ENCODE measurements at places on chromosomes 5 and 9.

DNA sequence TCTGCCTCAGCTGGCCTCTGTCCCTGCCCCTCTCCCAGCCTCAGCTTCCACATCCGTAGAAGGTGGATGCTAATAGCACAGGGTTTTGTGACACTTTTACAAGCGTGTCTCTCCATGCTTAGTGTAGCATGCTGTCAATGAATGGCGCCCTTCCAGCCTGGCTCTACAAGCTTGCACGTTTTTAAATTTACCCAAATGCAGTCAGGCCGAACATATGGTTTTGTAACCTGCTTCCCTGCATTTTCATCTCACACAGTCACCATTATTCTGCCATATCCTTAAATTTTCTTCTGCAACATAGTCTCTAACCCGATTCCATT is 28.8 kb downstream of the FAM163B start:
- no peak for DNase-seq

GRCh38 chr5:43034591-43034968 is 5.5 kb downstream of the ANXA2R start:
- no peak for DNase-seq

- DNase-seq: no peak
Observed at GRCh38 chr5:74504463-74504862, 136.1 kb downstream of the ENC1 start.

- DNase-seq: no peak
Observed at GRCh38 chr9:35436933-35437332, 53.0 kb upstream of the RUSC2 start.

DNA sequence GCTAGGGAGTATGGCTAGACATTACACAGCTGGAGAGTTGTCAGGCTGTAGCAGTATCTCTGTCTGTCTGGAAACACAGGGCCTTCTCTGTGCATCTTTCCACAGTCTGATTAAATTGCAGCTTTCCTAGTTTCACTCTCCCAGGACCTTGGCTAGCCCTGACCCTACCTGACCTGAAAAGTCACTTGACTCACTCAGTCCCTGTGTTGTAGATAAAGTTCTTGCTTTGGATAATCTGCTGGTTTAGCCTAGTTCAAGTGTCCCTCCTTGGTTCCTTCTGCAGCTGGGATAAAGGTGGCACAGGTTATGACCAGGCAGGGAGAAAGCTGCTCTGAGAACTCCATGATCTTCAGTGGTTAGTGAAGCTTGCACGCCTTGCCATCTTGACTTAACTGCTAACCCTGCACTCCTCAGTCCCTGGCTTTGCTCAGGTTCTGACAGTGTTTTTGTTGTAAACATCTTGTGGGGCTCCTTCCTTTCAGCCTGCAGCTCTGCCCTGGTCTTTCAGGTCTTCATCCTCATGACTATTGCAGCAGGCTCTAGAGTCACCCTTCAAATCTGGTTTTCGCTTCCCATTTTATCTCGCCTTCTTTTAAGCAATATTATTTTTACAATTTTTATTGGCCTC is 101.0 kb downstream of the PIP5K1B start:
- no peak for DNase-seq

- no peak for DNase-seq
Observed at GRCh38 chr5:138949988-138950387, 74.9 kb upstream of the LRRTM2 start.

DNA sequence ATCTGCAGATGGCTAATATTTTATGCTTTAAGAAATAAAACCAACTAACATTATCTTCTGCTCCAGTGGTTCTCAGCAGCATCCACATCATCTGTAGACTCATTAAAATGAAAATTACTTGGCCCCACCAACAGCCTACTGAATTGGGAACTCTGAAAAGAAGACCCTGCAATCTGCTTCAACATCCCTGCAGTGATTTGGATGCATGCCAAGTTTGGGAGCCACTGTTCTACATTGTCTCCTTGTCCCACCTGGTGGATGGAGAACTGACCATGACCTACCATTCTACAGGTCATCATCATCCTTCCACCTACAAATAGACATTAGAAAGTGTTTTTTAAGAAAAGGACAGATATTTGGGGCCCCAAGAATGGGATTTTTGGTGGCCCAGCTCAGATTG is 71.1 kb downstream of the ACER2 start:
- DNase-seq: peak; percentile 74

DNA sequence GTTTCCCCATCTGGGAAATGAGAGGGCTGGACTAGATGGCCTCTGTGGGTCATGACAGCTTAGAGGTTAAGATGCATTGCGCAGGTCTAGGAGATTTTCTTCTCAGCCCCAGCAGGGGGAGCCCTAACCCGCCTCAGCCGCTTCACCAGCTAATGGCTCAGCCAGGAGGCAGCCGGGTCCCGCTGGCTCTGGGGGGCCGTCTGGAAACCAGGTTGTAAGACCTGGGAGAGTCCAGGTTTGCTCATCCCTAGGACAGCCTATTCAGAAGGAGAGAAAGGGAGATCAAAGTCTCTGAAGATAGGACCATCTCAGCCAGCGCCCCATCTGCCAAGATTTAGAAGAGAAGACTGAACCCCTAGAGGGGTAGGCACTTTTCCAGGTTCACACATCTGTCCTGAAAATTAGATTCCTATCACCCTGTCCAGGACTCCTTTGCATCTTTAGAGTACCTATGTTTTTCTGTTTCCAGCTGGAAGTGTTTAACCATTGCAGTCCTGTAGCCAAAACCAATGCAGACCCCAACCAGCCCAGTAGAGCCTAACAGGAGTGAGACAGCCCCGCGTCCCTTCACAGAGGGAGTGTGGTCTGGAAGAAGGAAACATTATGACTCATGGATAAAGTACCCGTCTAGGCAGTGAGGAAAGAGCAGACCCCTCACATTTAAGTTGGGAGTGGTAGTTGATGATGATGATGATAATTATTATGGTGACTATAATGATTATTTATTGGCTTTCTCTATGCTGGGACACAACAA is 27.5 kb downstream of the SPARC start:
- DNase-seq: peak; percentile 47

- no peak for DNase-seq
Observed at GRCh38 chr5:93462916-93463315, 118.1 kb downstream of the NR2F1-AS1 start.

- DNase-seq: no peak
Observed at GRCh38 chr5:103842936-103843335, 280.3 kb upstream of the NUDT12 start.

GRCh38 chr5:138476918-138477317 is 11.6 kb downstream of the EGR1 start:
- no peak for DNase-seq

GRCh38 chr9:128251732-128252100 is 24.1 kb downstream of the GOLGA2 start:
- no peak for DNase-seq

- DNase-seq: no peak
Observed at GRCh38 chr5:43078956-43079355, 38.8 kb upstream of the ANXA2R start.

DNA sequence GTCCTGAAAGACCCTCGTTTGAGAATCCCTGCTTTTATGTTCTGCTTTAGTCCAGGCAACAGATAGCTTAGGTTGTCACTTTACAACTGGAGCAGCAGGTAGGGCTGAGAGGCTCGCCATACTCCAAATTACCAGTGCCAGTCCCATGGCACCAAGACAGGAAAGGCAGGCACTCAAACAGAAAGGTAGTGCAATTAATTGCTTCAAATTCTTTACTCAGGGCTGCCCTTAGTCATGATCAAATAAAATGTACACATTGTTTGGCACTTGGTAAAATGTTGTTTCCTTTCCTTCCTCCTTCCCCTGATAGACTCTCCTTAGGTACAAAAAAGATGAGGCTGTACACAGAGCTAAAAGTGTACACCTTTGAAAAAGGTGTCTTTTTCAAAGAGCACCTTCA is 115.8 kb upstream of the CCDC152 start:
- no peak for DNase-seq

- DNase-seq: no peak
Observed at GRCh38 chr5:177425196-177425800, 1.2 kb upstream of the GRK6 start.

- no peak for DNase-seq
Observed at GRCh38 chr9:35898337-35898736, 7.7 kb upstream of the HRCT1 start.

DNA sequence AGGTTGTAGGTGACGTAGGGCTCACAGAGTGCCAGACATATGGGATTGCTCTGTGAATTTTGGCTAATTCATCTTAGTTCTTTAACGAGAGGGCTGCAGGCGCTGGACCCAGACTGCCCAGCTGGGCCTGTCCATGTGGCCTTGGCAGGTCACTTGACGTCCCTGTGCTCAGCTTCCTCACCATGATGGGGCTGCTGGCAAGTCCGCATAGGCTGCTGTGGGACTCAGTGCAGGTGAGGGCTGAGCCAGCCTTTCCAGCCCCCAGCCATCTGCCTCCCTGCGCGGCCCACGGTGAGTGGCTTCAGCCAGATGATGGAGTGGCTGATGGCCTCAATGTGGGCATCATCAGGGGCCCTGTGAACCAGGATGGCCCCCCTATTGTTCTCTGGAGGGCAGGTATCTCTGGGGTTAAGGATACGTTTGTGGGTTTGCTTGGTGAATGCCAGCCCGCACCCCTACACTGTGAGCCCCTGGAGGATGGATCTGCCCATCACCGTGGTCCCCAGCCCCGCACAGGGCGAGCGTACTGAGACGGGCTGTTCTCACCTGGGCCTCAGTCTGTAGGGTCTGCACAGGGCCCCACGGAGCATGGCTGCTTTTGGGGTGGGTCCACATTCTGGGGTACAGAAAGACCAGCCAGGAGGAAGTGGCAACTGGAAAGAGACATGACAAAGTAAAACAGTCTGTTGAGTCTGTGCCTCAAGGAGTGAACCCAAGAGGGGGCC is 3.7 kb downstream of the CARD19 start:
- no peak for DNase-seq

DNA sequence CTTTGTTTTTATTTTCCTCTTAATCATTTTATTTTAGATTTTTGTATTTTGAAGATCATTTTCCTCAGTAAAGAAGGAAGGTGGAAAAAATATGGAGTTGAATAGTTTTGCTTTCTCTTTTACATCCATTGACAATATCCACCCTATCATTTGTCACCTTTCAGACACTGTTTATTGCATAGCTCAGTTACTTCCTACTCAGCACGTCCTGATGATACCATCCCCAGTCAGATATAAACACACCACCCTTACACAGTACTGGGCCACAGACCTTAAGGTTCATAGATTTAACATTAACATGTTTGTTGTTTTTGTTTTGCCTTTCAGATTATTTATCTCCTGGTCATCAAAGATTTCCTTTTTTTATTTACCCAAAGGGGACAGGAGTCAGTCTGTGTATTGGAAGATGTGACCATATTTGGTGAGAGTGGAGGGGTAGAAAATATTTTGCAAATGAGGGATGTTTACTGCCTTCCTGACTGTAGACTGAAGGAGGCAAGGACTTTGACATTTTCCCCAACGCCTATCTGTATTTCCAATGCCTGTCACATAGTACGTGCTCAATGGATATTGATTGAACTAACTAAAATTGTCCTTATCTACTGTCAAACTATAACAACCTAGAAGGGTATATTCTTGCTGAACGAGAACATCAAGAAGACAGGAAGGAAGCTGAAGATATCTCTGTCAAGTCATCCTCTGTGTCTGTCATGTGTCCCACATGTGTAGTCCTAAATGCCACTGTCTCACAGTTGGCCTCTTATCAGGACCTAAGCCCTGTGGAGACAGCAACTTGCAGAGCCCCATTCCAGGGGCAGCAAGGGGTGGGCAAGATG is 15.6 kb downstream of the STX17 start:
- no peak for DNase-seq

- no peak for DNase-seq
Observed at GRCh38 chr9:129332581-129332980, 154.5 kb upstream of the IER5L start.

- DNase-seq: no peak
Observed at GRCh38 chr9:112065806-112066606, 109.1 kb downstream of the SUSD1 start.

DNA sequence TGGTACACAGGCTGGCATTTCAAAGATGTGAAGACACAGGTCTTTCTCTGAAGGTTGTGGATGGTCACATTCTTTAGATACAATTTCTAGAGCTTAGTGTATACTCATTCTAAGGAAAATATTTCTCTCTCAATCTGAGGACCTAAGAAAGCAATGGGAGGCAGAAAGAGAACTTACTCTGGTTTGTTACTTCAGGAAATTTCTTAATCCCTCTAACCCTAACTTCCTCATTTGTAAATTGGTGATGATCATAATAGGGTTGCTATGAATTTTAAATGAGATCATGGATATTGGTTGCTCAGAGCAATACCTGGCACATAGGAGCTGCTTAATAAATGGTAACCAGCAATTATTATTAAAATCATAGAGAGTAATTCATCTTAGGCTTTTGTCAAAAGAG is 22.1 kb downstream of the FAM170A start:
- no peak for DNase-seq

GRCh38 chr5:124056326-124056990 is 544.5 kb downstream of the CSNK1G3 start:
- no peak for DNase-seq

GRCh38 chr5:80967500-80968181 is 7.5 kb downstream of the RASGRF2 start:
- peak; percentile 3 for DNase-seq

DNA sequence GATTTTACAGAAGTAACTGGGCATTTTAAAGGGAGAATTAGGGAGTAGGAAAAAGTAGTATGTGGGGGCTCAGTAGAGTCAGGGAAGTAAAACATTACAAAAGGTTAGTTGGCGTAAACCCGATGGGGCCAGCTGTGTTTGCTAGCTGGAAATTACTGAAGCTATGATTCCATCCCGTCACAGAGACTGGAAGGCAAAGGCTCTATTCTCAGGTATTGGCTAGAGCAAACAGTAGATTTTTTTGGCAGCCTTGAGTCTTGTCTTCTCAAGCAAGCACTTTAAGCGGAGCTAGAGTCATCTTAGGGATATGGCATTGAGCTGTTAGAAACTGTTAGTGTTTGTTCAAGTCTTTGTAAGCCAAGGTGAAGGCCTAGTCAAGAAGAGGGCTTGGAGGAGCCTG is 121.5 kb downstream of the PAM start:
- DNase-seq: no peak

GRCh38 chr9:105206821-105207699 is 37.4 kb upstream of the SLC44A1 start:
- DNase-seq: no peak

DNA sequence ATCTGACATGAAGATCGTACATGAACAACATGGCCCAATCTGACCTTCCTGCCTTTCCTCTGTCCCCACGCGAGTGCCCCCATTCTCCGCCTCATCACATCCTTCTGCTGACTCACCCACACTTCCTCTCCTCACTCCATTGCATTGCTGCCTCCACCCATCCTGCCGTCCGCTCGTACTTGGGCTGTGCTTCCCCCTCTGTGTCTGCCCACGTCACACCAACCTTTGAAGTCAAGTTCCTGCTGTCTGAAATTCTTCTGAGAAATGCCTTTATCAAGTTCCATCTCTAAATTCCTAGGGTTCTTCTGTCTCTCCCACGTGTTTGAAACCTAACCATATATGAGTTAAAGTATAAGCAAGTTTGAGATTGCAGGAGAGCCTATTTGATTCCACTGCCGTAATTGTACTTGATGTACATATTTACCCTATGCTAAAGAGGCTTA is 18.0 kb upstream of the STARD4 start:
- no peak for DNase-seq
